ENCODE measurements at places on chromosomes 1 and 21.

- no peak for DNase-seq
Observed at GRCh38 chr1:15714406-15715136, 21.5 kb upstream of the SLC25A34 start.

DNA sequence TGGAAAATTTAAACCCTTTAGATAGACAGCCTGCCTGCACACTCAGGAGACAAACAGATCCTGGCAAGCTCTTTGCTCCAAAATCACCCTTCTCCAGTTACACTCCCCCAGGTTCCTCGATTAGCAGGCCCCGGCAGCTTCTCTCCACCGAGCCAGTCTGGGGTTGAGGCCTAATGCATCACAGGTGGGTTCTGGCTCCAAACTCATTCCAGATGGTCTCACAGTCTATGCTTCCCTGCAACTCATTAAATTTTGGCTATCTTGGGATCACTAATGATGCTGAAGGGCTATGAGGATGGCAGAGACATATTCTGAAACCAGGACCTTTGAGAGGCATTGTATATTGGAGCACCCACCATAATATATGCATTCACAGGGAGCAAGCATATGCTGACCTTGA is 559.8 kb upstream of the USP24 start:
- DNase-seq: no peak

- DNase-seq: no peak
Observed at GRCh38 chr1:242886137-242886536, 361.6 kb upstream of the PLD5 start.

GRCh38 chr1:153072806-153073726 is 1.7 kb upstream of the SPRR2B start:
- DNase-seq: no peak

DNA sequence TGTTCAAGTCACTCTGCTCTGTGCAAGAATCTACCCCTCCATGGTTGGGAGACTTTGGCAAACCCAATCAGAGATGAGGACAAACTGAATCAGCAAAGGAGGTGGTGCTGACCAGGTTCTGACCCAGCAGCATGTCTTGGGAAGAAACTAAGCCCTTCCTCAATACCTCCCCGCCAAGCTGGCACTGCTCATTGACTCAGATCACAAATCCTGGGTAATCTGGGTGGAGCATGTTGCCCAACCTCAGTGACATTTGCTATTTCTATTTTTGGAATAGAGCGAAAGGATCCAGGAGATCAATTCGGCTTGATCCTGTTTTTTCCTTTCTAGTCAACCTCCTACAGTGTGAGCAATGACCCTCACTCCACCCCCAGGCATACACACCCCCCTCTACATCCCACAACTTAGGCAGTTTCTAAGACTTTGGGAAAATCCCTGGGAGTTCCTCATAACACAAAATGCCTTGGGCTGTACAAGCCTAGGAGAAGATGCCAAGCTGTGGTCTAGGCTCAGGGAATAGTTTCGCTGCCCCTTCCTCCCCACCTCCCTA is 166.8 kb upstream of the KCNJ6 start:
- no peak for DNase-seq

DNA sequence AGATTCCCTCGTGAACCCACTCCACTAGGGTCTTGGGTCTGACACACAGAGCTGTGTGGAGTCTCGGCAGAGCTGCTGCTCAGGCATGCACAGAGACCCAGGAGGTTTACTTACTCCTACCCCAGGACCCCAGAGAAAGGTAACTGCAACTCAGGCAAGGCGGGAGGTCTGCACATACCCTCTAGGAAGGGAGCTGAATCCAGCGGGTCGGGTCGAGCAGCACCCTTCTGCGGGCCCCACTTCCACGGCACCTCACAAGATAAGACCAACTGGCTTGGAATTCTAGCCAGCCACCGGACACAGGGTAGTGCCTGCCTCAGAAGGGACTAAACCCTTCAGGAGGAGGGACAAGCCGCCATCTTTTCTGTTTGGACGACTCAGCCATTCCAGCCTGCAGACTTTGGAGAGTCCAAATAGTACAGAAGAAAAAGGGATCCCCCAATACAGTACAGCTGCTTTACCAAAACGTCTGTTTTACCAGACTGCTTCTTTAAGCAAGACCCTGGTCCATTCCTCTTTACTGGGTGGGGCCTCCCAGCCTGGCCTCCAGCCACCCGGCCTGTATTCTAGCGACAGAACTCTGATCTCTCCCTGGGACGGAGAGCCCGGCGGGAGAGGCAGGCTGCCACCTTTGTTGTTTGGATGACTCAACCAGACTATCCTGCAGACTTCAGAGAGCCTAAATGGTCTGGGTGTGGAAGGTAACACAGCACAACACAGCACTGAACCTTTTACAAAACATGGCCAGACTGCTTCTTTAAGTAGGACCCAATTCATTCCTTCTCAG is 554.6 kb upstream of the BEND5 start:
- no peak for DNase-seq

DNA sequence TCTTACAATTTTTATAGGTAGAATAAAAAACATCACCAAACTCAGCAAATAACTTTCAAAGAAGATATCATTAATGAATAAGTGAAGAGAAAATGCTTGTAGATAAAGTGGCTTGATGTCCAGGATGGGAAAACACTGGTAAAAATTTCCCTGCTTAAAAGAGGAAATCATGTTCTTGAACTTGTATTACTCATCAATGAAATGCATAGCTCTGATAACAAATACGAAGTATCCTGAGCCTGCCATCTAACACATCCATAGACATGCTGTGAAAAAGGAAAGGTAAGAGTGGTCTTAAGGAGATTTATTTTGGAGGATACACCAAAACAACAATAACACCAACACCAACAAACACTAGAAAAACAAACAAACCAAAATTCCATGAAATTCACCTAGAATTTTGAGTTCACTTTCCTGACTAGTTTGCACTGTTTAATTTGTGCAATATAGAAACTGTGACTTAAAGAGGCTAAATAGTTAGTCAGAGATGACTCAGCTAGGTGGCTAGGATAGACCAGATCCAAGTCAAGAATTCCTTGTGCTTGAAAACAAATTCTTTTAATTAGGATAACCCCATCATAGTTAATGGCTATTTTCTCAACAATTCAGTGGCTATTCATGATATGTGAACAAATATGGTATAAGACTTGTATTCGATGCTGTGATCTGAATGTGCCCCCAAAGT is 179.8 kb upstream of the KCNK2 start:
- DNase-seq: no peak

DNA sequence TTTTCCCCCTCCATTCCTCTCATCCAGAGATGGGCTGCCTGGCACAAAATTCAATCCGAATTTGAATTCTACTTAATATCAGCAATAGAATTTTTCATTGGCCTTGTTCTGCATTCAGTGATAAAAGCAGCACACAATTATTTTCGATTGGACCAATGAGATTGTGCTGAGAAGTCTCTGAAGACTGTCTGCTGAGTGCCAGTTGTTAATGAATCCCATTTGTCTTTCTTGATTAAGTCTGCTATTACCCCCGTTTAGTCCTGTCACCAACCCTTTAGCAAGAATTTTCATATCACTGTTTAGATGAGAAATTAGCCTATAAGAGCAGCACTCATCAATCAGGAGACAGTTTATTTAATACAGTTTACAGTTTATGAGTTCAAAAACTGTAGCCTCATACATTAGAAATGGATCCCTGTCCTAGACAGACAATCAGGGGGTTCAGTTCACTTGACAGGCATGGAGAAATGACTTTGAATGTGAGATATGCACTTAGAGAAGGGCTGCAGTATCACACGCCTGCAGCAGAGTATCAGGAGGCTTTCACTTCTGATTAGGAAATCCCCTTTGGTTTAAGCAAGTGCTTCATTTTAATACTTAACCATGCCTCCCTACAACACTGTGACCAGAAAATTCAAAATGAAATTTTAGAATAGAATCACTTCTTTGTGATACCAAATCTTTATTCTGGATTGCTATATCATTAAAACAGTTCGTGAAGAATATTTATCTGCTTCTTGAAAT is 304.7 kb upstream of the PTBP2 start:
- DNase-seq: peak; percentile 3

Measured in B cell (primary cell).